Substantia nigra (tissue), 51 donors: ENCODE measurements at places on chromosomes 6 and 20.

DNA sequence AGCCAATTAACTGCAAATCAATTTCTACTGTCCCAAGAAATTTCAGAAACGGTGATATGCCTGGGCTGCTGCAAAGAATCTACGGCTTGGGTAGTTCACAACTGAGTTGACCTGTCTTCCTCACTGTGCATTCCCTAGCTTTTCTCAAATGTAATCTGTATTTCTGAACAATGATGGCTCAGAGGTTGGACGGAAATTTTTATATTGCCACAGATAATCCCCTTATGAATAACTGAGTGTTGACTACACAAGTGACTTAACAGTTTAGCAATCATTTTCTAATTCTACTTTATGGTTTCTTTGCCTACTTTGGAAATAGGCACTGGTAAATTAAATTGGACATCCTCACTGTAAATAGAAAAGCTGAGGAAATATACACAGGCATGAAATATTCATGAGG is 94.5 kb downstream of the ARHGAP18 start:
- no peak for DNase-seq

DNA sequence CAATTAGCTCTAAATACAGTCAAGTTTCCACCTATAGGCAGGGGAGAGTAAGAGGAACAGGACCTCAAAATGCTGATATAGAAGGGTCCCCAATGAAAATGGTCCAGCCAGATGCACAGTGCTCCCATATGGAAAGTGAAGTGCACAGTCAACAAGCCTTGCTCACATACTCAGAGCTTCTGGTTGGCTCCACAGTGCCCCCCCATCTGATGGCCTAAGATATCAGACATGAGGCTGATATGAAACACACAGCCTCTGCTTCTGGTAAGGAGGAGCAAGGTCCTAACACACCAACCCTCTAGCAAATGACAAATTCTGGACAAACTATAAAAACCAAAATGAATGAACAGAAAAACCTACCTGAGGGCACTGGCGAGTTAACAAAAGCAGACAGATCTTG is 111.4 kb upstream of the EMILIN3 start:
- no peak for DNase-seq

GRCh38 chr20:54044156-54044555 is 26.2 kb downstream of the BCAS1 start:
- DNase-seq, result no peak

- DNase-seq, result no peak
Observed at GRCh38 chr20:32205110-32205842, 2.3 kb downstream of the PLAGL2 start.

GRCh38 chr20:53899351-53900167 is 170.8 kb downstream of the BCAS1 start:
- no peak for DNase-seq

GRCh38 chr6:72748759-72749158 is 126.9 kb downstream of the KCNQ5 start:
- DNase-seq, result no peak

DNA sequence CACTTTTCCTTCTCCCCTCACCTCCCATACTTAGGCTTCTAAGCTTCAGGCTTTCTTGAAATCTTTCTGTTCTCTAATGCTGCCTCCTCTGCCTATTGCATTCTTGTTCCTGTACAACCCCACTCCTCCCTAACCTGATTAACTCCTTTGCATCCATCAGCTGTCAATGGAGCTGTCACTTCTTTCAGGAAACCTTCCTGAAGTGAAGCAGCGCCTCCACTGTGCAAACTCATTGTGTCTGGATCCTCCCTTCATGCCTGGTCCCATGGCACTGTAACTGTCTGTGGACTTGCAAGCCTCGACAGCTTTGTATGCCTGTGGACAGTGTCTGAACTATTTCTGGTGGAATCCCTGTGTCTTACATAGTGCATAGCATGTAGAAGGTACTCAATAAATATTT is 185.0 kb downstream of the HS3ST5 start:
- DNase-seq, result no peak

DNA sequence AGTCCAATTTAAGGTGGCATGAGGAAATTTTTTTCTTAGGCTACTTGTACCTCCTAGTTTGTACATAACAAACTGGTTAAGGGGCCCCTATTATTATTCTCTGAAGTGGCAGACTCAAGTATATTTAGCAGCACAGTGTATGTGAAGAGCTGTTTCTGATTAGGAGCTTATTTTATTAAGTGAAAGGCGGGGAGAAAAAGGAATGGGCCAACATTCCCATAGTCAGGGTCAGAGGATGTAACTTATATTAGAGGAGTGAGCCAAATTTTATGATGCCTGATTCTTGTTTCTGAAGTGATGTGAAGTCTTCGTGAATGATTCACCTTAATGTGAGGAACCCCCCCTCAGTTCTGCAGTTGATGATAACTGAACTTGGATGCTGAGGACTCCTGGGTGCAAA is 2.8 kb downstream of the HECA start:
- no peak for DNase-seq

DNA sequence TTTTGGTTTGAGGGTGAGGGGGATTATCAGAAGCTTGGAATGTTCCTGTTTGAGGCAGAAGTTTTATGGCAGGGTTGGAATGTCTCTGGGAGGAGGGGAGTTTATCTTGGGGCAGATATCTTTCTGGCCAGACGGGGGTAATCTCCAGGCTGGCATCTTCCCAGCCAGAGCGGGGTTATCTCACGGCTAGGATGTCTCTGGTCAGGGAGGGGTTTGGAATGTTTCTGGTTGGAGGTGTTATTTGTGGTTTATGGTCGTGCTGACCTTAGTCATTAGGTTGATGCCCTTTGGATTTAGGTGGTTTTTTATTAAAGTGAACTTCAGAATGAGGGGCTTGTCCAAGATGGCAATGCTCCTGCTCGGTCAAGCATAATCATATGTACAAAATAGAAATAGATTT is 14.8 kb downstream of the PGK2 start:
- DNase-seq, result no peak

DNA sequence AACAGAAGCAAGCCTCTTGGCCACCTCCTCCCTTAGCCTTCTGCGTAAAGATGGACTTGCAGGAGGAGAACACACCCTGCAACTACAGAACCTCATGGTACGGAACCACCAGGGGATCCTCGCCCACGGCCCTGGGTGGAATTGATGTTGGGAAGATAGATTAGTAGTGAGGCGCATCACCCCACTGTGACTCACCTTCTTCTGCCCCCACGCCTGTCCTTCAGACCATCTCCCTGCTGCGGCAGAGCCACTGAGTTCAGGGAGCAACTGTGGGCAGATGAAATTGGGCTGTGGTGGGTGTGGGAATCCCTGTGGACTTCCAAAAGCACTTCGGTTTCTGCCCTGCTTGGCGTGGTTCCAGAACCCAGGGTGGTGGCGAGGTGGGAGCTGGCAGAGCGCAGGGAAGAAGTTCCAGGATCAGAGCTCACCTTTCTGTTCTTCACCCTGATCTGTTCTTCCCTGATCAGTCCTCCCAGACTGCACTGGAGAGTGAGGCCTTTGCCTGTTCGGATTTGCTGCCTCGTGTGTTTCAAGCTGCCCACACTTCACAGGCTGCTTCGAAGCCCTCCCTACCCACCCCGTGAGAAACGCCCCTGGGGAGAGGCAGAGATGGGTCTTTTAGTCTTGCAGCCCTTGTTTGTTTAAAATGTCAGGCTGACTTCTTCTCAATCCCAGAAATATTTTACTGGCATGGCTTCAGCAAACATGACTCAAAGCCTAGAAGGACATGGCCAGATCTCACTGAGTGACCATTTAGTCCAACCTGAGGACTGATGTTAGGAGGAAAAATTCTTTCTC is 92.8 kb upstream of the MLN start:
- DNase-seq, result no peak

- DNase-seq, result peak; percentile 1
Observed at GRCh38 chr6:17212546-17213371, 68.4 kb upstream of the RBM24 start.

GRCh38 chr6:111091987-111092386 is 4.7 kb downstream of the SLC16A10 start:
- DNase-seq, result no peak

DNA sequence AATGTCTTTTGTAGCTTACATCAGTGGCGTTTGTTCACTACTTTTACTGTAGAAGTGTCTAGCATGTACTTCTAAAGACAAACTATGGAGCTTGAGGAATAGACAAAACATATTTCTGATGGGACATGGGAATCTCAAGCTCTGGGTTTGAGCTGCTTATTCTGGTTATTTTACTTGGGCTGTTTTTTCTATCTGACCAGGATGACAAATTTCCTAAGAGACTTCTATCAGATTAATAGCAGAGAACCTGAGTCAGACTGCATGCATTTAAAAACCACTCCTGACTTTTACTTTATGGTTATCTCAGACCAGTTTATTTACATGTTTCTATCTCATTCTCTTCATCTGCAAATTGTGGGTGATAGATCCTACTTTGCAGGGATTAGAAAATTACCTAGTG is 1282.3 kb upstream of the GJE1 start:
- no peak for DNase-seq

- DNase-seq, result no peak
Observed at GRCh38 chr6:167664678-167665660, 161.7 kb upstream of the AFDN start.

DNA sequence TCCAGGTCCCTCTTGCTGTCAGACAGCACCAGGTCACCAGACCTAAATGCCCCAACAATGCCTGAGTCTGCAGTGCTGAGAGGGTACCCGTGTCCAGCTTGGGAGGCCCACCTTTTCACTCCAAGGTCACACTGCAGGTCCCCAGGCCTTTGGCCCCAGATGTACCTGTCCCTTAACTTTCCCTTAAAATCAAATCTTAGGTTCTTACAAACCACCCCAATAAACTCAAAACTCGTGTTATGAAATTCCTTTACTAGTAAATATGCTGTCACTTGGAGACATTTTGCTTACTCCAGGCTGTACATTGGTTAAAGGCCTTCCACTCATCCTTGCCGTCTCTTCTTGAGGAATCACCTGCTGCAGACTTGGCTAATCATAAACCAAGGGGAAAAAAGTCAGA is 165.7 kb upstream of the RREB1 start:
- no peak for DNase-seq

GRCh38 chr6:7249391-7249790 is 63.6 kb downstream of the SSR1 start:
- no peak for DNase-seq

- no peak for DNase-seq
Observed at GRCh38 chr6:124881898-124882578, 80.2 kb upstream of the RNF217 start.
